ENCODE measurements at places on chromosomes 2 and 18. TPM values are rescaled to one million over a fixed set of nuclear protein-coding genes. Genes with fewer than 3 reads are reported as not detected.
A peak's percentile ranks its signal among the peaks of the same experiment; 100 is the strongest.

AQP12B gene
- 0.22 TPM for total RNA-seq

IMP4 gene
- total RNA-seq: 93.3 TPM

GRCh38 chr2:24169023-24169422, 5.8 kb upstream of the FAM228A start:
- no peak for DNase-seq

CDK15 gene
- 1.1 TPM for total RNA-seq

PKDCC gene
- 202 TPM for total RNA-seq

DNA sequence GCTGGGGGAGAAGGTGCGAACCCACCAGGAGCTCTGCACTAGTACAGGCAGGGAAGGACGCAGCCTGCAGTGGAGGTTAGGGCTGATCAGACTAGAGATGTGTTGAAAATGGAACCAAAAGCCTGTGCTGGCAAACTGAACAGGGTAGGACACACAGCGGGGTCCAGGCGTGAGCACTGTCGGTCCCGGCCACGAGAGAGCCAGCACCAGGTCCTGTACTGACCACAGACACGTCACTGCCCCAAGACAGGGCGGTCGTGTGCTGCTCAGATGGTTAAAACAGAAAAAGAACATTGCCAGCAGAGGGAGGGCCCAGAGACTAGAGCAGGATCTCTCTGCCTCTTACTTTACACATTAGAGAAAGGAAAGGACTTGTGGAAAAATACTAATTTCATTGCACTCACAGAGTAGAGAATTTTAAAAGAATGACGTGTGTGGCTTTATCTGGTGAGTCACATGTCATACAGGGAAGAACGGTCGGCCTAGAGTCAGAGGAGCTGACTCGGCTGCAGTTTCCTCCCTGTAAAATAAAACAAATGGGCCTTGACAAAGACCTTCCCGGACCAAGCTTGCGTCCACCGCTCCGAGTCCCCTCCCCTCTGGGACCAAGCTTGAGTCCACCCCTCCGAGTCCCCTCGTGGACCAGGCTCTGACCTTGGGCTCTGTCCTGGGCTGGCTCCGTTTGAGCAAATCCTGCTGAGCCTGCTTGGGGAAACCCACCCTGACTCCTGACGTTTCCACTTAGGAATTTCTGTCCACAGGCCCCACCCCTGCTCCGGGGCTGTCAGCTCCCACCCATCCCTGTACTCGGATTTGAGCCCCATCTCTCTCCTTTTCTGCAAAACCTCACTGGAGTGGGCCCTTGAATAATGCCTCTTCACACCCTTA, 16.7 kb upstream of the ADI1 start:
- peak; percentile 49 for DNase-seq

TANC1 gene
- total RNA-seq: 66.3 TPM

DNA sequence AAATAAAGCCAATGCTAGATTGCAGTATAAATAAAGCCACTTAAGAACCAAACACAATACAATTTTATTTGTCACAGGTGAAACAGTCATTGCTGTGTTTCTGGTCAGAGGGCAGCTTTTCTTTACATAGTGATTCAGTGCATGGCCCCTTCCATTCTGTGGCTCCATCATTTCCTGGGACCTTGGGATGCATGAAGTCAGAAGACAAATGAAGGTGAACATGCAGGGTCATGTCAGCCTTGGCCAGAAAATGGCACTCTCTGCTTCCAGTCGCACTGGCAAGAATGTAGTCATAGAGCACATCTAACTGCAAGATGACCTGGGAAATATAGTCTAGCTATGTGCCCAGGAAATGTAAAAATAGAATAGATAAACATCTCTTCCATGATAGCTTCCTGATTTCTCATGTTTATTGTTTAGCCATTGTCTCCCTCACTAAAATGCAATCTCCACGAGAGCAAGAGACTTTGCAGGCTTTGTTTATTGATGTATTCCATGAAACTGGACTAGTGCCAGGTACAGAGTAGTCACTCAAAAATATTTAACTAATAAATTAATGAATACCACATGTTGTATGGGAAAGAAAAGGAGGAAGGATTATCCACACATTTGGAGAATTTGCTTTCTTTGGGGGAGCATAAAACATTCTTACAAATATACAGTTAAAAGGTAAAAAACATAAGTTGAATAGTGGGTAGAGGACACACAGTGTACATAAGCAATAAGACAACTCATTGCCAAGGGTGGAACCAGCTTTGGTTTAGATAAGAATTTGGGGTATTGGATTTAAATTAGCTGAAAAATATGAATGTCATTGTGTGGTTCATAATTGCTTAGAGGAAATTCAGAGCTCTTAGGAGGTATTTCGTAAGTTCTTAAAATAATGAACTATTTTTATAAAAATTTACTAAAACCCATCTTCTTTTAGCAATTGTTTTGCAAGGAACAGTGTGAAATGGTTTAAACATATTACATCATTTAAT, 343.8 kb downstream of the PID1 start:
- DNase-seq: no peak

FAM117B gene
- 11.5 TPM for total RNA-seq

DNA sequence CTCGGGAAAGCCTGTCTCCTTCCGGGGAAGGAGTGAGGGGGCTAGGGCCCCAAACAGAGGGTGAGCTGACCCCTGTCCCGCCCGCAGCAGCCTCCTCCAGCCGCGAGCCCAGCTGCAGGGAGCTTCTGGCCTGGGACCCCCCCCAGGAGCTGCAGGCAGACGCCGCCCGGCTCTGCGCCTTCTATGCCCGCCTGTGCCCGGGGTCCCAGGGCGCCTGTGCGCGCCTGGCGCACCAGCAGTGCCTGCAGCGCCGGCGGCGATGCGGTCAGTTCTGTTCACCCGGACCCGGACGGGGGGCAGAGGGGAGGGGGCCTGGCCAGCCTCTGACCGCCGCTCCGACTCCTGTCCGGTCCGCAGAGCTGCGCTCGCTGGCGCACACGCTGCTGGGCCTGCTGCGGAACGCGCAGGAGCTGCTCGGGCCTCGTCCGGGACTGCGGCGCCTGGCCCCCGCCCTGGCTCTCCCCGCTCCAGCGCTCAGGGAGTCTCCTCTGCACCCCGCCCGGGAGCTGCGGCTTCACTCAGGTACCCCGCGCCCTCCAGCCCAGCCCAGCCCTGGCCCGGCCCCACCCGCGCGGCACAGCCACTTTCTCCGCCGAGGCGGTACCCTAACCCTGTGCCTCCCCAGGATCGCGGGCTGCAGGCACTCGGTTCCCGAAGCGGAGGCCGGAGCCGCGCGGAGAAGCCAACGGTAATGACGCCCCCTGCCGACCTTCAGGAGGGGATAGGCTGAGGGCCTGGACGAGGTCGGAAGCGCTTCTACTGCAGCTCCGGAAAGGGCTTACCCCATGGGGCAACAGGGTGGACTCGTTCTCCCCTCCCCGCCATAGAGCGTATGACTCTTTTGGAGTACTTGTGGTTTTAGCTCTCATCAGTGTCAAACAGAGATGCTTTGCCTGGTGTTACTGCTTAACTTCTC, 2.0 kb upstream of the CHRND start:
- no peak for DNase-seq

TNS1 gene
- 461 TPM for total RNA-seq

GRCh38 chr2:236121546-236121945, 46.6 kb downstream of the GBX2 start:
- no peak for DNase-seq

DNA sequence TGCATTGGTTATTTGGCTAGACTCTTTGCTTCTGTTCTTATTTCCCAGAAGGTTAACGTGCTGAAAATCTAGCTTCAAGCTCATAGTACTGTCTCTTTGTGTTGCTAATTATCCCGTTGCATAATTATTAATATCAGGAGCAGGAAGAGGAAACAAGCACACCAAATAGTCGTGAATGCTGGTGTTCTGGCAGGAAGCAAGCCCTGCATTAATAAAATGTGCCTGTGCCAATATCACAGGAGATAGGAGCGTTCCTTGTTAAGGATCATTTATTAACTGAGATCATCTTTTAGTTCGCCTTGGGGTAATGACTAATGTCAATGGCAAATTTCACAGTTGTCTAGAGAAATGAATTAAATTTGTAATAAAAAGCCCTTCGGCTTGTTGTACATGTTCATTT, 893.0 kb upstream of the POU3F3 start:
- no peak for DNase-seq

GRCh38 chr2:96205888-96206287, 2.7 kb downstream of the STARD7 start:
- no peak for DNase-seq

DNA sequence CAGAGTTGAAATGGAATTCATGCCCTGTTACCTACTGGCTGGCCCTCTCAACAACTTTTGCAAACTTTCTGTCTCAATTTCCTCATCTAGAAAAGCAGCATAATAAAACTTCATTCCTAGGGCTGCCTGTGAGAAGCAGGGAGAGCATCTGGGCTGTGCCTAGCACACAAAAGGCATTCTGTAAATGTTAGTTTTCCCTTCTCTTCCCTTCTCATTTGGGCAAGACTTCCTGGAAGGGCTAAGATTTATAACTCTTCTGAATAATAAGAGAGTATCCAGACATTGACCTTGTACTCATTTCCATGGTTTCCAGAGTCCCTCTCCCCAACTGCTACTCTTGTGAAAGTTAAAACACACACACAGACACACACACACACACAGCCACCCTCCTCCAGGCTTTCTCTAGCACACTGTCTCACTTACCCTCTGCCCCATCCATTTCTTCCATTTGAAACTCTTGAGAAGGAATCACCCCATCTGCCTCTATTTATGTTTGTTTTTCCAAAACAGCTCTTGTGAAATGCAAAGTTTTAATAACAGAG, 302.1 kb downstream of the SMAD2 start:
- no peak for DNase-seq

DNA sequence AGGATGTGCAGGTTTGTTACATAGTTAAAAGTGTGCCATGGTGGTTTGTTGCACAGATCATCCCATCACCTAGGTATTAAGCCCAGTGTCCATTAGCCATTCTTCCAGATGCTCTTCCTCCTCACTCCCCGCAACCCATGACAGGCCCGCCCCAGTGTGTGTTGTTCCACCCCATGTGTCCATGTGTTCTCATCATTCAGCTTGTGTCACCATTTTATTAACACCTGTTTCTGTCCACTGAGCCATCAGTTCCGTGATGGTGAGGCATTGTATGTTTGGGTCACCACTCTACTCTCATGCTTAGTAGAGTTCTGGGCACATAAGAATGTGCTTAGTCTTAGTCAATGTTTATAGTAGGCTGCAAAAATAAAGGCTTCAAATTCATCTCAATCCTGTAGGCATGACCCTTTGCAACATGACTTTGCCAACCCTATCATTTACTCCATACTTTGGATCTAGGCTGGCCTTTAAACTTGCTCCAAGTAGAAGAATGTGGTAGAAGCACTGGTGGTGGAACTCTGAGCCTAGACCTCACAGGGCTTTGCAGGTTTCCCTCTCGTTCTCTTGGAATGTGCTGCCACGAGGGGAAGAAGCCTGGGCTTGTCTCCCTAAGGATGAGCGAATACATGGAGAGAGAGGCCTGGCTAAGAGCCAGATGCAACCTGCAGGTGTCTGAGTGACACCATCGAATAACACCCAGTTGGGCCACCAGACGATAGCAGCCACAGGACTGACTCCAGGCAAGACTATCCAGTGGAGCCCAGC, 161.5 kb downstream of the NAPG start:
- no peak for DNase-seq

GRCh38 chr2:100240386-100240785, 81.9 kb downstream of the LONRF2 start:
- DNase-seq: no peak

DNA sequence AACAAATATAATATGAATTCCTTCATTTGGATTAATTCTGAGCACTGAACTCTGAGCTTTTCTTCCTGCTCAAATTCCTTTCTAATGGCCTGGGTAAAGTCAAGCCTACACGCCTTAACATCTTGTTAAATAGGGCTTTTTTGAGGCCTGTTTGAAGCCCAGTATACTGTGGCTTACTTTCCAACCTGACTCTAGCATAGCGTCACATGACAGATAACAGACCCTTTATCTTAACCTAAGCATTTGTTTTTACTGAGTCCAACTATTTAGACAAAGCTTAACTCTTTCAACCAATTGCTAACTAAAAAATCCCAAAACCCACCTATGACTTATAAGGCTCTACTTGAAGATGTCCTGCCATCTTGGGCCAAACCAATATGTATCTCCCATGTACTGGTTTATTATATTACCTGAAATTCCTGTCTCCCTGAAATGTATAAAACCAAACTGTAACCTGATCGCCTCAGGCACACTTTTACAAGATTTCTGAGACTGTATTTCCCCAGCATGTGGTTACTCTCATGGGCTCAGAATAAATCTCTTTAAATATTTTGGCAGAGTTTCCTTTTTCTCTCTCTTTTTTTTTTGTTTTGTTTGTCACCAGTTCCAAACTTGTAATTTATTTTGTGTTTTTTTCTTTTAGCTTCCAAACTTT, 271.1 kb upstream of the VWC2L start:
- DNase-seq: no peak

UBE2E3 gene
- 55.5 TPM for total RNA-seq

GRCh38 chr18:35827903-35828275, 144.6 kb upstream of the RMP24 start:
- DNase-seq: no peak

RGPD4 gene
- not detected for total RNA-seq

DNA sequence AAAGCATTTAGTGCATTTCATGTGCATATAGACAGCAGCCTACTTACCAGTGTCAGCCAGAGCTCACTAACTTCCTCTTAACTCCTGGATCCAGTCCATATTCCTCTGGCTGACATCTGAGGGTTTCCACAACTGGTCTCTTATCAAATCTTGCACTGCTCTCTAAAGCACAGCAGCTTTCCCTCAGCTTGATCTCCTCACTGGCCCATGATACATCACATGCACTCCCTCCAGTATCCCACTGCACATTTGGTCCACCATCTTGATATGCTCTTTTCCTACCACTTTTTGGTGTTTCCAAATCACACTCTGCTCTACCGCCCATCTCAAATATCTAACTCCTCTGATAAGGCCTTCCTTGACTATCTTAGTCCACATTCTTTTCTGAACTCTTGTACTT, 105.0 kb upstream of the ZFP36L2 start:
- no peak for DNase-seq

CHRNG gene
- total RNA-seq: not detected

- no peak for DNase-seq
Measured at GRCh38 chr2:110732422-110733413, at the start of gene ACOXL. Gene ACOXL, plus strand, starts transcription at chr2:110732573. Its CDS starts 35,817 bp downstream, at chr2:110768390.

GRCh38 chr2:236568922-236569572, 578 bp upstream of the ACKR3 start:
- DNase-seq: no peak

DNA sequence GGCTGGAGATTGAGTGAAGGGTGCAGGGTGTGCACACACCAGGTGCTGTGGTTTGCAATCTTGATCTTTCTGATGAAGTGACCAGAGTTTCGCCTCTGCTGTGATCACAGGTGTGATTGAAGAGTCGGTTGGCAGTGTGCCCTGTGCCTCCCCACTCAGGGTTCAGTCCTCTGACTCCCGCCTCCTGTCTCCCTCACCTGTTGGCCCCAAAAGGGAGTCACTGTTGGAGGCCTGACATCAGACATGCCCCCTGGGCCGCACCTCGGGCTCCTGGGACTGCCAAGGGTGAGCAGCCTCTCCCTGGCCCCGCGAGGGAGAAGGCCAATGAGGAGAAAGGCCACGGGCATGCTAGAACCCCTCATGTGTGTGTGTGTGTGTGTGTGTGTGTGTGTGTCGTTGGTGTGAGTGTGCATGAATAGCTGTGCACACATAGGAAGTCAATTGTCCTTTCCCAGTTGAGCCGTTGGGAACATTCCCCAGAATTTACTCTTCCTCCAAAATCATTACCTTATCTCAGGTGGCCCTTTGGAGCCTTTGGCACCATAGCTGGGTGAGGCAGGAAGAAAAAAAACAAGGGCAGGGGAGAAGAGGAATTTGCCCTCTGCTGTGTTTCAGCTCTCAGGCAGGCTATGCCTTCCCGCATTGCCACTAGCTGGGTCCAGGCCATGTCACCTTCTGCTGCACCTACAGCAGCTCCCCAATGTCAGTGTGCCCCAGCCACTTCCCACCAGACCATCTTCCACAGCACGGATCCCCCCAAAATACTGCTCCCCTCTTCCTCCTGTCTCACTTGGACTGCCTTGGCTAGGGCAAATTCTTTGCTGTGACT, 78.1 kb upstream of the LAPTM4A start:
- DNase-seq: no peak

Data from tibial nerve (tissue), 4 donors.